ENCODE measurements at places on chromosomes 1 and 21.

DNA sequence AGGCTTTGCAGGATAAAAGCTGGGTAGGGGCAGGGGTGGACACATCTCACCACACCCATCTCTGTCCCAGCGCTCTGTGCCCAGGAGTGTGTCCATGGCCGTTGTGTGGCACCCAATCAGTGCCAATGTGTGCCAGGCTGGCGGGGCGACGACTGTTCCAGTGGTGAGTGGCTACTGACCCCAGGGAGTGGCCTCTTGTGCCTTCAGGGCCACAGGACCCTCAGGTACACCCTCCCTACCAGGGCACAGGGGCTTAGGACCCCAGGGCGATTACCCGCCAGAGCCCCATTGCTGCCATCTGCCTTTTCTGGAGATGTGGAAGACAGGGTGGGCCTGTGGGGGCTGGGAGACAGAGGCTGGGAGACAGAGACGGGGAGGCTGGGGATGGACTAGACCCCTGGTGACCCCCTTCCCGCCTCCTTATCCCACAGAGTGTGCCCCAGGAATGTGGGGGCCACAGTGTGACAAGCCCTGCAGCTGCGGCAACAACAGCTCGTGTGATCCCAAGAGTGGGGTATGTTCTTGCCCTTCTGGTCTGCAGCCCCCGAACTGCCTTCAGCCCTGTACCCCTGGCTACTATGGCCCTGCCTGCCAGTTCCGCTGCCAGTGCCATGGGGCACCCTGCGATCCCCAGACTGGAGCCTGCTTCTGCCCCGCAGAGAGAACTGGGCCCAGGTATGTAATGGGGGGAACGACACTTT is 12.8 kb downstream of the PEAR1 start:
- no peak for DNase-seq

GRCh38 chr1:82707681-82708080 is 906.9 kb downstream of the ADGRL2 start:
- no peak for DNase-seq

- no peak for DNase-seq
Observed at GRCh38 chr1:180946541-180947498, 34.1 kb downstream of the KIAA1614 start.

DNA sequence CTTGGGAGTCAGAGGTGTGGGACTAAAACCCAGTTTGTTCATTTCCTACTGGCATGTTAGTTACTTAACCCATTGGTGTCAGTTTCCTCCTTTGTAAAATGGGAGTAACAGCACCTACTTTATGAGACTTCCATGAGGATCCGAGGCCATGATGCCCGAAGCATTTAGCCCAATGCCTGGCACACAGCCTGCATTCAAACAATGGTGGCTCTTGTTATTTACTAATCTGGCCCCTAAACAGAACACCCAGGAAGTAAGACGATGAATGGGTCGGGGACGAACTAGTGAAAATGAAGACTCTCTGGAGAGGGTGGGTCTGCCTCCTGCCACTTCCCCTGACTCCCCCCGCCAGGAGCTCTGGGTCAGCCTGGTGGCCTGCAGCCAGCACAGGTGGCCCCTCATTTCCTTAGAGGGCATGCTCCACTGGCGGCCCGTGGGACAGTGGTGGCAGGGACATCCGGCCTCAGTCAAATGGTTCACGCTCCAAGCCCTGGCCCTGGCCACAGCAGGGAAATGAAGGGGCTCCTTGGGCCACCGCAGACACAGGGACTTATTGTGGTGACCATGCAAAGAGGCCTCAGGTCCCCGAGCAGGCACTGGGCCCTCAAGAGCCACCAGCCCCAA is 9.5 kb upstream of the TAS1R2 start:
- DNase-seq: no peak

- DNase-seq: no peak
Observed at GRCh38 chr21:32414579-32415358, 2.3 kb downstream of the EVA1C start.

- no peak for DNase-seq
Observed at GRCh38 chr1:159647616-159648015, 60.0 kb downstream of the APCS start.

GRCh38 chr1:46936788-46937187 is 4.5 kb downstream of the CYP4A11 start:
- no peak for DNase-seq

- no peak for DNase-seq
Observed at GRCh38 chr1:1616838-1617237, 1.5 kb downstream of the MIB2 start.

GRCh38 chr1:201481761-201482493 is 12.9 kb upstream of the PHLDA3 start:
- DNase-seq: no peak

DNA sequence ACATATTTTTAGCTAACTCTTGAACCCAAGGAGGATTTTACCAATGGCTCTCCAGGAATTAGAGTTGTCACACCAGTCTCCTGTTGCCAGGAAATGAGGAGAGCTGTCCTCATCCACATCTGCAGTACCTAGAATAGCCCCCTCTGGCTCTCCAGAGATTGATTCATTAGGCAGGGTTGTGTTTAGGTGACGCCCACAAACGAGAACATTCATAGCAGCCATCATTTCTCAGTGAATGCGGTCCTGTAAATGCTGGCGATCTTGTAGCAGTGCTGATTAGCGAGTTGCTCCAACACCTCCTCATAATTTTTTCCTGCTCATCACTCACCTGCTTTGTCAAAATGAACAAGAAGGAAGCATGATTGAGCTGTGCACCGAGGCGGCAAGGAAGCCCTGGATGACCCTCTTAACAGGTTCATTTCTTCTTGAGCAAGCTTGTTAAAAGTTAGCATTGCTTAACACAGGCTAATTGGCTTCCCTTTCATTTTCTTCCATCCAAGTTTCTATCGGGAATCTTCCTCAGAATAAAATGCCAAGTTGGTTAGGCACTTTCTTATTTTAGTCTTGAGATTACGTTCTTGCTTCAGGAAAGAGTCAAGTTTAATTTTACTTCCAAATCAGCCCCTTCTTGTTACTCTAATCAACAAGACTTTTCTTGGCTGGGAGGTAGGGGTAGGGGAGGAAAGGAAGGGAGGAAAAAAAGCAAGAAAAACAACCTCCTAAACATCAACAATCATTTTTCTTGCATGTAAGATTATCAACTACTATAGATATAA is 16.5 kb upstream of the KLHDC8A start:
- DNase-seq: no peak

DNA sequence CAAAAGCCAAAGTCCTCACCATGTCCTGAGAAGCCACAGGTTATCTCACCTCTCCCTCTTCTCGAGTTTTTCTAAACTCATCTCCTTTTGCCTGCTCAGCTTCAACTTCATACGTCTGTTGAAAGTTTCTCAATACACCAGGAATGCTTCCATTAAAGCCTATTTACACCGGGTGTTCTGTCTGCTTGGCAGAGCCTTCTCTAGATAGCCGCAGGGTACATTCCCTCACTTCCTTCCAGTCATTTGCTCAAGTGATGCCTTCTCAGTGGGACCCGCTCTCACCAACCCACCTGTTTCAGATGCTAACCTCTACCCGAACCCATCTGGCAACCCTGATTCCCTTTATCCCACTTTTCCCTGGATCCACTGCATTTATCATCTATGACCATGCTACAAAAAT is 257.0 kb upstream of the ADGRL2 start:
- DNase-seq: no peak

GRCh38 chr1:180176965-180177364 is 22.3 kb downstream of the QSOX1 start:
- DNase-seq: no peak

GRCh38 chr1:57307392-57308170 is 116.3 kb downstream of the DAB1 start:
- DNase-seq: no peak

- DNase-seq: no peak
Observed at GRCh38 chr1:24619376-24619775, 23.7 kb upstream of the SRRM1 start.

DNA sequence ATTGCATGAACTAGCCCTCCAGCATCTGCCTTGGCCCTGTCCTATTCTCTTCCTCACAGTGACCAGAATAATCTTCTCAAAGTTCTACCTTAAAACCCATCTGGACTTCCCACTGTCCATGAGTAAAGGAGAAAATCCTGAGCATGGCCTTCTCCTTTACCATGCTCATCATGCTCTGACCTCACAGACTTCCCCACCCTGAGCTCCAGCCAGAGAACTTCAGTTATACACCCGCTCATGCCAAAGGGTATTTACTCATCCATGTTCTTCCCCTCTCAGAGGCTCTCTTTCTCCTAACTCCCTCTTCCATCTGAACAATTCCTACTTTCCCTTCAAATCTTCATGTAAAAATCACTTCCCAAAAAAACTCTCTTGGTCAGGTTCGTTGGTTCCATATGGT is 188.4 kb downstream of the SETD4 start:
- DNase-seq: no peak

GRCh38 chr1:20978413-20978812 is 191.3 kb upstream of the HP1BP3 start:
- no peak for DNase-seq

GRCh38 chr1:178151831-178152230 is 57.9 kb downstream of the RASAL2 start:
- no peak for DNase-seq

GRCh38 chr1:17236779-17237560 is 11.9 kb upstream of the PADI3 start:
- DNase-seq: peak; percentile 51

DNA sequence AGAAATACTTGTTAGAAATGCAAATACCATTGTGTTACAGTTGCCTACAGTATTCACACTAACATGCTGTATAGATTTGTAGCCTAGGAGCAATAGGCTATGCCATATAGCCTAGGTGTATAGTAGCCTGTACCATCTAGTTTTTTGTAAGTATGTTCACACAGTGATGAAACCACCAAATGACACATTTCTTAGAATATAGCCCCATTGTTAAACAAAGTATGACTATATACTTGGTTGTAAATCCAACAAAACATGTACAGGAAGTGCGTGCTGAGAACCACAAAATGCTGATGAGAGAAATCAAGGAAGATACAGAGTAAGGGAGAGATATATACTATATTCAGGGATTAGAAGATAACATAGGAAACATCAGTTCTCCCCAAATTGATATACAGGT is 92.2 kb downstream of the POU2F1 start:
- DNase-seq: no peak

DNA sequence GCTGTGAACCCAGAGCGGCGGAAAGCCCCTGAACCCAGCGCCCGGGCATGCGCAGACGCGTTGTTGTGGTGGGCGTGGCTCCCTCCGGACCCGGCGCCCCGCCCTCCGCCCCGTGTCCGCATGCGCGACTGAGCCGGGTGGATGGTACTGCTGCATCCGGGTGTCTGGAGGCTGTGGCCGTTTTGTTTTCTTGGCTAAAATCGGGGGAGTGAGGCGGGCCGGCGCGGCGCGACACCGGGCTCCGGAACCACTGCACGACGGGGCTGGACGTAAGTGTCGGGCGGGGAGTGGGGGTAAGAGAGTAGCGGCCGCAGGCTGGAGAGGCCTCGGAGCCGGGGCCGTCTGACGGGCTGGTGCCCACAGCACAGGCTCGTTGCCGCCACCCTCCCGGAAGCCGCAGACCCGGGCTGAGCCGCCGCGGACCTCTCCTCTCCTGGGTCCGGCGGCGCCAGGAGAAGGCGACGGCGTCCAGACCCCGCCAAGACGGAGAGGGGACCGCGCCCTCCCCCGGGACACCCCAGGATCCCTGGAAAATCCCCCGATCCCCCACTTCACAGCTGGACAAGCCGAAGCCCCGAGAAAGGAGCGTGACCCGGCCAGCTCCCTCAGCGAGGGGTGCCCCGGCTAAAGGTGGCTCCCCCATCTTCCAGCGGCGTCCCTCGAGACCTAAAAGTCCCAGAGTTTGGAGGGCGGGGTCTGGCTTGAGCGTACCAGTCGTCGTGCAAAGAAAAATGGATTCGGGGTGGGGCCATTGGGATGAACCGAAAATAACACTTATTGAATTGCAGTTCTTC is at the start of gene TMEM50A:
TMEM50A (plus strand) TSS at position 147 of the 794 bp plus-strand sequence. CDS start 2,153 bp downstream, outside the sequence.
- peak; percentile 48 for DNase-seq

DNA sequence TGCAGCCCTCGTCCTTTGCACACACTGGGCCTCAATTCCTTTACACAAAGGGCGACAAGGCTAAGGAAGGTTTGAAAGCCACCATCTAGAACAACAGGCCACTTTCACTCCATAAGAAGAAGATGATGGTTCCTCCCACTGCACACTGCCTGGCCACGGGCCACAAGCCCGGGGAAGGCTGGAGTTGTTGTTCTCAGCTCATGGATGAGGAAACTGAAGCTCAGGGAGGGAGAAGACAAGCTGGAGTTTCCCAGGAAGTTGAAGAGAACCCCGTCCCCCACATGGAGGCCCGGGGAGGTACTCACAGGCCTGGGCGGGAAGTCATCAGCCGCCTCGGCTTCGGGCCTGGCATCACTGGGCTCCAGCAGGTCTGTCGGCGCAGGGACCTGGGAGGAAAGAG is 24.6 kb upstream of the DDOST start:
- DNase-seq: no peak

DNA sequence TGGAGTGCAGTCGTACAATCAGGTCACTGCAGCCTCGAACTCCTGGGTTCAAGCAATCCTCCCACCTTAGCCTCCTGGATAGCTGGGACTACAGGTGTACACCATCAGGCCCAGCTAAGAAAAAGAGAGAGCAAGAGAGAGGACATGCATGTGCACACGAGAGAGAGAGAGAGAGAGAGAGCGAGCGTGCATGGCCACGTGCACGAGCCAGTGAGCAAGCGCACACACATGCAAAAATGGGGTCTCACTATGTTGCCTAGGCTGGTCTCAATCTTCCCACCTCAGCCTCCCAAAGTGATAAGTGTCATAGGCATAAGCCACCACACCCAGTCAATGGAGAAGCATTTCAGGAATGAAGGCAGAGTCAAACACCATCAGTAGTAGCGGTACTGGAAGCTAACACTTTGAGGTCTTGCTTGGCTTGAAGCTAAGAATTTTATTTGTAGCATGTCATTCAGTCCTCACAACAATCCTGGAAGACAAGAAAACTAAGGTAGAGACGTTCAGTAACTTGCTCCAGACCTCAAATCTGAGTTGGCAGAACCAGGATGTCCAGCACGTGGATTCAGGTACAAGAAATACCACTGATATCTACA is 14.5 kb downstream of the GNB1 start:
- DNase-seq: no peak

DNA sequence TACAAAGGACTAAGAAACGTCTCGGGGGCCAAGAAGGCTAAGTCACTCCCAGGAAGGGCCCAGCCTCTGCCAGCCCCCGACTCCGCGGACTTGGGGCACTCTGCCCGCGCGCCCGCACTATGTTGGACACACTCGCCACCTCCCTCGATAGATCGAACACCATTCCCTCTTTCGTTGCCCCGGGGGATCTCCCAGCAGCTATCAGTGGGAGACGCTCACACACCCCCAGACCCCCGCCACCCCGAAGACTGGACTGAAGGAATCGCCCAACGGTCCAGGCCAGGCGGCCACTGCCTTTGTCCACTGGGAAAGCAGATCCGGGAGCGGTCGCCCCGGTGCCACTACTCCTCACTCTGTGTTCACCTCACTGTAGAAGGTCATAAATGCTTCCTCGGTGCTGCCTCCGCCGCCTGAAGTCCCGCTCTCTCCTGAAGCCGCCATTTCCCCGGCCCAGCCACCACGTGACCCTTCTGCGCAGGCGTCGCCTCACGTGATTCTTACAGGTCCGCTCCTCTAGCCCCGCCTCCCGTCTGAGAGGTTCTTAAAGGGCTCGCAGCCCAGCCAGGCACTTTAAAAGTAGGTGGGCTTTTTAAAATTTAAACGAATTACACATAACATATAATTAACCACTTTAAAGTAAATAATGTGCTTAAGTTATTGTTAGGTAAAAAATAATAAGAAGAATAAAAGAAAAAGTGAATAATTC is at the start of gene DNAJC8:
DNAJC8 (minus strand) TSS at position 472 of the 706 bp plus-strand sequence; CDS start at position 441, 31 bp downstream.
- peak; percentile 56 for DNase-seq

- DNase-seq: no peak
Observed at GRCh38 chr1:92211166-92211565, 6.5 kb upstream of the C1orf146 start.

GRCh38 chr1:198878566-198878965 is 239.7 kb downstream of the PTPRC start:
- DNase-seq: no peak
